ENCODE measurements at places on chromosomes 7 and 10.

DNA sequence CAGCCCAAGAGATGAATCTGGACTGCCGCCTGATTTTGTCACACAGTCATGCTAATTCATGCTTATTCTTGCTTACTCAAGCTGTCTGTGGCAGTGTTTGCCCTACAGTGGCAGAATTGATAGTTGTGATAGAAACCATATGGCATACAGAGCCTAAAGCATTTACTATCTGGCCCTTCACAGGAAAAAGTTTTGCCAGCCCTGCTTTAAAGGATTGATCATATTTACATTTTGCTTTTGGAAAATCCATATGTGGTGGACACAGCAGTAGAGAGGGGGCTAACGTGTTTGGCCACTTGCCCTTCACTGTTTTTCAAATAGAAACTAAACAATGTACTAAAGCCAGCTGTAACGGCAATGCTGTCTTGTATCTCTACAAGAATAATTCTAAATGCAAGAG lies 974.0 kb upstream of the GHITM start:
- no peak for DNase-seq

DNA sequence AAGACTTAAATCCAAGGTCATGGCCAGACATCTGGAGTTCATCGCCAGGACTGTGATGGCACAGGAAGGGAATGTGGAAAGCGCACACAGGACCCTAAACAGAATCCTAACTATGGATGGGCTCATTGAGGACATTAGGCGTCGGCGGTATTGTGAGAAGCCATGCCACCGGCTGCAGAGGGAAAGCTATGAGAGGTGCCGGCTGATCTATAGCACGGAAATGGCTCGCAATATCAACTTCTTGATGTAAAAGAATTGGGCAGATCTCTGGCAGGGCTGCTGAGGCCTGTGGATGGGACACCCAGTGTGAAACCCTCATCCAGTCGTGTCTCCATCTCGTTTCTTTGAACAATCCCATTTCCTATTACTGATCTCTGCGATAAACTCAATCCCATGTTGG lies 6.3 kb upstream of the CTBP2 start:
- DNase-seq: no peak

- no peak for DNase-seq
Observed at GRCh38 chr7:95095966-95096540, 188.7 kb downstream of the PPP1R9A start.

GRCh38 chr10:123993534-123994416 lies 99.6 kb downstream of the CHST15 start:
- no peak for DNase-seq

GRCh38 chr10:14588084-14588937 lies 186.4 kb downstream of the FAM107B start:
- no peak for DNase-seq

Data from DMS153 (cell line).